Left cardiac atrium (tissue), 4 donors: ENCODE measurements at places on chromosomes 6 and 20. TPM values are rescaled to one million over a fixed set of nuclear protein-coding genes. Genes with fewer than 3 reads are reported as not detected.

DNA sequence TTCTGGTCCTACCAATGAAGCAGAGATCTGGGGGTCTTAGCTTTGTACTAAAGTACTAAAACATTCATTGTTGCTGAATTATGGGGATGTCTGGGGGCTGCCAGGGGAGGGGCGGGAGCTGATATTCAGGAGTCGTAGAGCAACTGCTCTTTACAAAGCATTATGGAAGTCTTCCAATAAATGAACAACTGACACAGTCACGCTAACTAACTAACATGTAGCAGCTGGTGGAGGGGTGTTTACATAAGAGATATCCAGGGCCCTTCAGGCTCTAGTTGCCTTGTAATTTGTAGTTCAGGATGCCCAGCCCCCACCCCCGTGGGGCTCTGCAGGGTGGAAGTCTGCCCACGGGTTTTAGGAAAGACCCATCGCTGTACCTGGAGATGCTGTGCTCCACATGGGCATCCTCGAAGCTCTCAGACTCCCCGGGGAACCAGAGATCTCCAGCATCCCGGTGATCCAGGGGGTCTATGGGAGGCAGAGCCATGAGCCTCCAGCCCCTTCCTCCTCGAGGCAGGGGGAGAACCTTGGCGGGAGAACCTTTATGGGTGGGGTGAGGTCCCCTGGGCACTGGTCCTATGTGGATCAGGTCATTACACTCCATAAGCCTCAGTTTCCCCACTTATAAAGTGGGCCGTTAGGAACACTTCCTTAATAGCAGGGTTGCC lies 3.4 kb downstream of the TREM2 start:
- no peak for DNase-seq

GRCh38 chr6:155024391-155025027 lies 29.4 kb downstream of the TIAM2 start:
- no peak for DNase-seq

Gene TMEM170B
- 5.6 TPM for total RNA-seq

GRCh38 chr6:9527679-9528286 lies 887.1 kb downstream of the TFAP2A start:
- no peak for DNase-seq

DNA sequence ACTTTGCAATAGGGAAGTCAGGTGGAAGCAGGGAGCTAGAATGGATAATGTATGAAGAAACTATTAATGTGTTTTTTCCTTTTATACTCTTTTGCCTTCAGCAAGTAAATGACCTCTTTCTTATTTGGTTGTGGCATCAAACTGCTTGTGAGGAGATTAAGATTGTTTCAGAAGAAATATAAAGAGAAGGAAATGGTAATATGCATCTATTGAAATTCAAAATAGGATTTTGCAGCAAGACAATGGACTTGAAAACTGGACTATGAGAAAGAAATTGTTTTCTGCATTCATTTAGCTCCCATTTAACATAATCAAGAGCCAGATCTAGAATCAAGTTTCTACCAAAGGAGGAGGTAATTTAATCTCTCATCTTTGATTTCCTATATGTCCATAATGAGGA lies 32.3 kb upstream of the KIFC1 start:
- DNase-seq, result no peak

Gene EMILIN3
- 0.44 TPM for total RNA-seq

- no peak for DNase-seq
Measured at GRCh38 chr20:32775336-32775991, 13.3 kb downstream of the DNMT3B start.
